ENCODE measurements at places on chromosomes 5 and 9.

DNA sequence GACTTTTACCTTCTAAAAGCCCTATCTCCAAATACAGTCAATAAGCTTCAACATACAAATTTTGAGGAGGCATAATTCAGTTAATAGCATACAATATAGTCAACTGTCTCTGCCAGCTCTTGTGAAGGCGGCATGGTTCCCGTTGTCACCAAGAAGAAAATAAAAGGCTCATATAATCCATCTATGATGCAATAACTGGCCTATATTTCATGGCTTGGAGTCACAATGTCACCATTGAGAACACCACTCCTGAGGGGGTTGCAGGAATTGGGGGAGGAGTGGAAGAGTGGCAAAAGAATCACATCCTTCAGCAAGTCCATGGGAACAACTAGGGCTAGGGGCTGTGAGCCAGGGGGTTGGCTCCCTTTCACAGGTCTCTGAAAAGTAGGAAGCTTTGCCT, 16.0 kb upstream of the ASTN2 start:
- DNase-seq, result no peak

- DNase-seq, result no peak
Observed at GRCh38 chr5:8905021-8905420, 640.9 kb downstream of the SEMA5A start.

- peak; percentile 40 for DNase-seq
Observed at GRCh38 chr5:170266570-170267381, 30.8 kb downstream of the LCP2 start.

DNA sequence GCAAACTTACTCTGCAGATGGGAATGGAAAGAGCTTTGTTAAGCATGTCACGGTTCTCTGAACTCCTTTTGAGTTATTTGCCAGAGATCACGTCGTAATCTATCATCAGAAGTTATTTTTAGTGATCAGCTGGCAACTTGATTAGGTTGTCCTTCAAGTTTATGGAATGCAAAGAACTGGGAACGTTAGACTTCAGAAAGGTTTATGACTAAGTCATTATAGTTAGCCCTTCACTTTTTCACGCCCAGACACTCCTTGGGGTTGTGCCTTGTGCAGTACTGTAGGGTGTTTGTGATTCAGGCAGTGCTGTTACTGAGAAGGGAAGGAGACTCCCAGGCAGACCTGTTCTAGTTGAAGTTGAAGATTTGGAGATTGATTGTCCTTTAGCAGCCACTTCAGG, 26.8 kb upstream of the PHF2 start:
- no peak for DNase-seq

DNA sequence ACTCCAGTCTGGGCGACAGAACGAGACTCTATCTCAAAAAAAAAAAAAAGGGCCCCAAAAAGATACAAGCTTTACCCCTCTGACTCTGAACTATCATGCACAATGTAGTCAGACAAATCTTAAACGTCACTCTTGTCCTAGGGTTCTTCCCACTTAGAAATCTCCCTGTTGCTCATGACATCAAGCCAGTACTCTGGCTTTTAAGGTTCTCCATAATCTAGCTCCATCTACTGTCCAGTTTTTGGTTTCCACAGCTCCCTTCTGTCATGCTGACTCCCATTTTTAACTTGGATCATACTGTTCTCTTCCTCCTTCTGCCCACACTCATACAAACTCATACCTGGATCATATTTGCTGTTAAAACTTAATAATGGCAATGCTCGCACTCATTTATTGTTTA, 156.7 kb upstream of the TLX3 start:
- no peak for DNase-seq

- DNase-seq, result no peak
Observed at GRCh38 chr5:32100230-32100629, 73.9 kb downstream of the GOLPH3 start.

- no peak for DNase-seq
Observed at GRCh38 chr5:61465066-61465465, 133.0 kb downstream of the ZSWIM6 start.

GRCh38 chr5:171841984-171842776, 56.6 kb downstream of the SMIM23 start:
- DNase-seq, result no peak

DNA sequence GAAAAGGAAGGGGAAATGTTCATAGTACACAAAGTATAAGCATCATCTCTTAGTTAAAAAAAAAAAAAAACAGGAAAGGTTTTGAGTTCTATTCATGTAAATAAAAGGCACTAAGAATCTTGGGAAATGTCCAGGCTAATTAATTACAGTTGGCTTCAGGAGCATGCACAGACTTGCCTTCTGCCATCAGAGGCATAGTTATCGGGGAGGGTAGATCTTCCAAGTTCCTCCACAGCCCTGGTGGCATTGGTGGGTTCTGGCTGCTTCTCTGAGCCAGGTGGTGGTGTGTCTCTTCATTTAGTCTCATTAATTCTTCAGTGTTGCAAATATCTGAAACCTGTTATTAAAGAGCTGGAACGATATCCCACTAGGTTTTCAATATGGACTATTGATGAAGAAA, 85.2 kb downstream of the TMEM252 start:
- DNase-seq, result no peak

DNA sequence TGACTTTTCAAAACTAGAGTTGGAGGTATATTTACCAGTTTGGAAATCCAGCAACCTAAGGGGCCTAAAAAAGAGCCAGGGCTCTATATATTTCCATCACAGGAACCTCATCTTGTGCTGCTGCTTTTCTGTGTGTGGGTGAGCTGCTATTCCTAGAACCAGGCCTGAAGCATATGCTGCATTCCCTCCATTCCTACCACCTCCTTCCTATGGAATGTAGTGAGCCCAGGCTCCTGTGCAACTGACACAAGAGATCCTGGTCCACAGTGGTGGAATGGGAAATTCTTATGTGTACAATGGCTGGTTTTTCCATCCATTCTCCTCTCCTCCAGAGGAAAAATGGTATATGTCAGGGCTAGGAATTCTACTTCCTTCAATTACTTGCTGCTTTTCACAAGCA, 39.1 kb downstream of the SPEF2 start:
- no peak for DNase-seq

- DNase-seq, result no peak
Observed at GRCh38 chr9:8234316-8234715, 434.7 kb upstream of the DMAC1 start.

DNA sequence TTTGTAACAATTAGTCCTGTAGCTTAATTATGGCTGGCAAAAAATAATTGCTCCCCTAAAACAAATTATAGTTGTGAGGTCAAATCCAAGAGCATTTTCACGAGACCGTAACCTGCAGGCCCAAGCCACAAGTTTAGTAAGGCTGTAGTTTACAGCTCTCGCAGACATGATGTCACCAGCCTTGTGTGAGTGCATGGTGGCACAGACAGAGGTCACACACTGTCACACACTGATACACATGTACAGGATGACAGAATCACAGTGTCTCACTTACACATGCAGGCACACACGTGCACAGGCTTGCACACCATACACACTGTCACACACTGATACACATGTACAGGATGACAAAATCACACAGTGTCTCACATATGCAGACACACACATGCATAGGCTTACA, 518.8 kb downstream of the IRX1 start:
- DNase-seq, result no peak

DNA sequence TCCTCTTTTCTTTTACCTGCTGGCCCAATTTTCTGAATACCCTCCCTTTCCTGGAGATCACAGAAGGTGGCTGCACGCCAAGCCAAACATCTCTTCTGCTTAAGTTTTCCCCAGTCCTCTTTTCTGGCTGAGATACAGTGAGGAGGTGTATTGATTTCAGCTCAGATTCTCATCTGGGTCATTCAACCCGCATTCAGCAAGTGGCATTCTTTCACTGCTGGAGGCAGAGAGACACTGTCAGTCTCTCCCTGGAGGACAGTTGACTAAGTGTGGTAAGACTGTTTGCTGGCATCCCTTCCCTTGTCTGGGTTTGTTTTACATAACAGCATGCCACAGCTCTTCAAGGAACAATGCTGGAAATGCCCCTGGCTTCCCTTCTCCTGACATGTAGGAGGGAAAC, 60.5 kb downstream of the GABRG2 start:
- DNase-seq, result no peak

DNA sequence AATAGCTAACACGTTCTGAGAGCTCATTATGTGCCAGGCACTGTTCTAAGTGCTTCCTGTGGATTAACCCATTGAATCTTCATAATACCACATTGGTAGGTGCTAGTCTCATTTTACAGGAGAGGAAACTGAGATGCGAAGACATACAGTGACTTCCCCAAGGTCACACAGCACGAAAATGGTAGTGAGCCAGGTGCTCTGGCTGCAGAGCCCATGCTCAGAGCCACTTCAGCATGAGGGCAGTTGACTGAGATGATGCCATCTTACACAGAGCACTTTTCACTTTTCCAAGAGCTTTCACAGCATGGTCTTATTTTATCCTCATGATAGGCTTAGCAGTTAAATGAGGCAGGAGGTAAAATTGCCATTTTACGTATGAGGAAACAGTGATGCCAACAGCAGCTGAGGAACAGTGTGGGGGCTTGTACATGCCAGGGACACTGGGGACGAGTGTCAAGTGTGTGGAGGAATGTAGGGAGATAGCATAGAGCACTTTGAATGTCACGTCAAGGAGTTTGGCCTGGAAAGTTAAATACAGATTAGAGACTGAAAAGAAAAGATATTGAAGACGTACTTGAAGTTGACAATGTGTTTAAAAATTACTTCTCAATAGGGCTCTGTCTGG, 180.0 kb downstream of the KIF4B start:
- no peak for DNase-seq

DNA sequence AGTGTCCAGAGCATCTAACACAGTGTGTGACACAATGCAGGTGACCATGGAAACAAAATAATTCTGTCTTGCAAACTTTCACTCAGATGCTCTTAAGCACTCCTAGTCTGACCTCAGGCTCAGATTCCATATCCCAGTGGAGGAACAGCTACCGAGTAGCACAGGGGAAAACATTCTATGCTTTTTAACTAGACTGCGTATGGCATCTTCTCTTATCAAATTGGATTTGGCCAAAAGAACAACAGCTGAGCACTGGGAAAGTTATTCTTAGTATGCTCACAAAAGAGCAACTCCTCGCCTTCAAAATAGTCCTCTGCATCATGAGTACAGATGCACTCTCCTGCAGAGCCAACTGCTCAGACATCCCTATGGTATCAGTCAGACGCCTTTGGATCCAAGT, 528.2 kb upstream of the DAP start:
- DNase-seq, result no peak

- DNase-seq, result no peak
Observed at GRCh38 chr5:4011943-4012342, 416.3 kb downstream of the IRX1 start.

DNA sequence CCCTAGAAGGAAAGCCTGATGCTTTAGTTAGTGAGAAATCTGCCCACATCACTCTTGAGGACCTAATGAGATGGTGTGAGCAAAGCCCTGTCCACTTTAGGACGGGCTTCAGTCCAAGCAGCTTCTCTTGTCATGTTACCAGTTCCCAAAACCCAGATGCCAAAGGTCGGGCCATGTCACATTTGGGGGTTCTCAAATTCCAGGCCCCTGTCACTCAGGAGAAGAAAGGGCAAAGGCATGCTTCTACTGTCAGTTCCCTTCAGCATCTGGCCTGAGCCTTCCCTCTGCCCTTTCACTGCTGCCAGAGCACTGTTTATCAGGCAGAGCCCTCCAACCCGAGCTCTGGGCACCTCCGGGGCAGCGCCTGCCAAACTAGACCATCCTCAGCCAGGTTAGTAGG, 556.0 kb downstream of the BNC2 start:
- DNase-seq, result no peak

- no peak for DNase-seq
Observed at GRCh38 chr5:108148715-108149139, 233.2 kb downstream of the FBXL17 start.

- no peak for DNase-seq
Observed at GRCh38 chr5:16656561-16657191, 39.9 kb upstream of the RETREG1 start.

DNA sequence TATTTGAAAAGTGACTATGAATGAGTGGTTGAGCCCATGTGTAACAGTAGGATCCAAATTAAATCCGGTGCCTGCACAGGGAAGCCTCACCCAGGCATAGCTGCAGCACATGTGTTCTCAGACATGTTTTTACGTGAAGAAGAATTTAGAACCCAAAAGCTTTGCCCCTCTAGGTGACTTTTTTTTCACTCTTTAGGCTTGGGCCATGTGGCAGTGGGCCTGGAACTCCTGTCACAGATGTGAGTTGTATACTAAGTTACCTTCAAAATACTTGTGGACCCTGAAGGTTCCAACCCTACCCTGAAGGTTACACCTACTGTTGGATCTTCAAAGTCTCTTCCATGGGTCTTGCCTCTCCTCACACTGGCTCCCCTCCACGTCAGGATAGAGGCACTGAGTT, 146.6 kb downstream of the GAS1 start:
- DNase-seq, result no peak

DNA sequence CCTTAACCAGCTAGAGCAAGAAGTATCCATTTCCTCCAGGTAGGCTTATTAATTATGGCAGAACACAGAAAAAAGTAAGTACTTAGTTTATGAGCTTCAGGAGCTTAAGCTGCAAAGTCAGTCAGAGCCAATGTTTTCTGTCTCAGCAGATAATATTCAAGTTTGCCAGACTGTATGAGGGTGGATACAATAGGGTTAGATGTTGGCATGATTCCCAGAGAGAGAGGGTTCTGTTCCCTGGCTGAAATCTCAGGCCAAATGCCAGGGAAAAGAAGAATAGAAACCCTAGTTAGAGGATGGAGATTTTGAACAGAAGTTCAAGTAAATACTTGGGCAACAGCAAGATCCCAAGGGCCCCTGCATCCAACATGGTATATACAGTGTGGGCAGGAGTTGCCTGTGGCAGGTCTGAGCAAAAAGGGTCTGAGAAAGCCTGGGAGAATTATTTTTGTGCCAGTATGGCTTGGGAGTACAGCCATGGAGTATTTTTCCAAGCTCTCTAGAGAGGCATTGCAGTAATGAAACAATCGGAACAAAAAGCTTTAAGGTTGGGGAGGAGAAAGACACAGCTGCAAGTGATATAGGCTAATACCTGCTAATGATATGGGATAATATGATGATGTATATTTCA, 31.0 kb upstream of the ISOC1 start:
- DNase-seq, result no peak

DNA sequence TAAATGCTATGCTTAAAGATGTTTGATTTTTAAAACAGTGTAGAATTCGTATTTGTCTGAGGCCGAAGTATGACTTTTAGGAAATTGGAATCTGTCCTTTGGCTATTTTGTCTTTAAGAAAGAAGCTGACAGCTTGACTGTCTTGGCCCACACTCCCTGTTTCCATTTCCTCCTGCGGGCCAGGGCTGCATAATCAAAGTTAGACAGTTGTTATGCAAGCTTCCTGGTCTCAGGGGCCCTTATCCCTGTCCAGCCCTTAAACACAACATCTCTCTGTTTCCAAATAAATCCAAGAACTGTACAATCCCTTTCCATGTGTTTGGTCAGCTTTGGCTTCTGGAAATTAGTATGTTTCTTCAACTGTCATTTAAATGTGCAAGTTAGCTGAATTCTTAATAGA, 54.6 kb upstream of the ECM2 start:
- DNase-seq, result no peak

- DNase-seq, result peak; percentile 71
Observed at GRCh38 chr9:35664531-35665470, at the start of gene ARHGEF39. ARHGEF39 (minus strand) TSS chr9:35665195; CDS start chr9:35665169, 26 bp downstream.

GRCh38 chr5:154541553-154541952, 63.5 kb upstream of the HAND1 start:
- DNase-seq, result no peak

GRCh38 chr5:89901983-89902382, 507.6 kb downstream of the CETN3 start:
- DNase-seq, result no peak

All from effector memory CD4-positive, alpha-beta T cell (primary cell).